ENCODE measurements at places on chromosomes 16 and 17.
A peak's percentile ranks its signal among the peaks of the same experiment; 100 is the strongest.

GRCh38 chr16:50615891-50616290 is 65.2 kb downstream of the SNX20 start:
- DNase-seq: peak; percentile 21

- DNase-seq: no peak
These were observed 26.8 kb downstream of the COG4 start for GRCh38 chr16:70496513-70496912.

GRCh38 chr16:46894036-46894672 is 10.0 kb downstream of the GPT2 start:
- no peak for DNase-seq

DNA sequence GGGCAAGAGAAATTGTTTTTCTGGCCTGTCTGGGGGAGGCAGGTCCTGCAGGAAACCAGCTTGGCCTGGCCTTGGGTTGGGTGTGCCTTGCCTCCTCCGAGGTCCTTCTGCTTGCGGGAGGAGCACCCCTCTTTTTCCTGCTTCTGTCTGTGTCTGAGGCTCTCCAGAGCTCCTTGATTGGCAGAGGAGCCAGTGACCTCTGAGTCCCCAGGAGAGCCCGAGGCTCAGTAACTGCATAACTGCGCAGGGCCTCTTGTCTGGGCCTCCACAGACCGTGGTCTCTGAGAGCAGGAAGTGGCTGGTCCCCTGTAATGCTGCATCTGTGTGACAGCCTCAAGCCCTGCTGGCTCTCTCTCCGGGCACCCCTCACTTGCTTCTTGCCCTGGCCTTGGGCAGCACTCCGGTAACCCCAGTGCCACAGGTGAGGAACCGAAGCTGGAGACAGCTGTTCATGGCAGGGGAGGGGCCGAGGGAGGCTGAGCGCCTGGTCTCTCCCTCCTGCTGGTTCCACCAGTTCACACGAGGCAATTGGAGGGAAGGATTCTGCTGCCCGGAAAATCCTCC is 1.6 kb downstream of the CAPN15 start:
- DNase-seq: no peak

- no peak for DNase-seq
These were observed 27.7 kb downstream of the CDIP1 start for GRCh38 chr16:4510747-4511426.

Data from fibroblast of skin of left biceps (primary cell).